NCI-H510A (cell line): ENCODE measurements at places on chromosomes 2 and 18.

DNA sequence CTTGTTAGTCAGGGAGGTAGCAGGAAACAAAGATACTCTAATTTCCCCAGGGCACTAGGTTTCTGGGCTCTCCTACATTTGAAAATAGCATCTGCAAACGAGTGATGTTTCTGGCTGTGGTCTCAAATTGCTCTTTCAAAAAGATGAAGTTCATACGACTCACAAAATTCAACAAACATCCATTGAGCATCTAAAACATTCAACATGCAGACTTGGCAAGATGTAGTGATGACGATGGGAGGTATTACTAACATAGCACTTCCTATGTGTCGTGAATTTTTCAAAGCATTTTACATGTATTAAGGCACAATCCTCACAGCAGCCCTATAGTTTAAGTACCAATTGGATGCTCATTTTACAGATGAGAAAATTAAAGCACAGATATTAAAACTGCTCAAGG lies 5.2 kb downstream of the CCBE1 start:
- no peak for DNase-seq

GRCh38 chr2:75495862-75496261 lies 64.9 kb downstream of the EVA1A start:
- no peak for DNase-seq

GRCh38 chr2:43754180-43754579 lies 19.7 kb upstream of the DYNC2LI1 start:
- DNase-seq: peak; percentile 14

- DNase-seq: no peak
Measured at GRCh38 chr18:24802456-24802855, 342.0 kb downstream of the HRH4 start.

DNA sequence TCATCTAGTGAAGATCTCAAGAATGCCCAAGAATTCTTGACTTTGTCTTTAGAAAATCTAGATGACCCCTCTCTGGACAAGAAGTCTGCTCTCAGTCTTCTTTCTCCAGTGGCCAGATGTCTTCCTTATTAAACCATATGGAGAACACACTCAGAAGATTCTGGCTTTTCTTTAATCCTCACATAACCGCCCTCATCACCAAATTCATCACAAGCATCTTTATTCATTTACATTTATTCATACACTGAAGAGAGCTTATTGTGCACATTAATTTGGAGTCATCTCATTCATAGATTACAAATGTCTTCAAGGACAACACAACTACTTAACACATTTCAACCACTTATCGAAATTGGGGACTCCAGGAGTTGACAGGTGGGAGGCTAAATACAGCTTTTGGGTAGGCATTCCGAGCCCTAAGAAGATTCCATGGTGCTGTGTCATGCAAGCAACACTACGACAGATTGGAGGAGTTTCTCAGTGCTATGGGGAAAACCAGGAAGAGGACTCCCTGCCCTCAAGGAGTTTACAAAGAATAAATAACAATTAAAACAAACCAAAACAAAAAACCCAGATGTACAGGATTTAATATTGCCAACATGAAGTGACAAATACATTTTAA lies 64.8 kb upstream of the LCLAT1 start:
- DNase-seq: no peak

GRCh38 chr2:132479155-132479554 lies 62.5 kb downstream of the GPR39 start:
- DNase-seq: no peak

DNA sequence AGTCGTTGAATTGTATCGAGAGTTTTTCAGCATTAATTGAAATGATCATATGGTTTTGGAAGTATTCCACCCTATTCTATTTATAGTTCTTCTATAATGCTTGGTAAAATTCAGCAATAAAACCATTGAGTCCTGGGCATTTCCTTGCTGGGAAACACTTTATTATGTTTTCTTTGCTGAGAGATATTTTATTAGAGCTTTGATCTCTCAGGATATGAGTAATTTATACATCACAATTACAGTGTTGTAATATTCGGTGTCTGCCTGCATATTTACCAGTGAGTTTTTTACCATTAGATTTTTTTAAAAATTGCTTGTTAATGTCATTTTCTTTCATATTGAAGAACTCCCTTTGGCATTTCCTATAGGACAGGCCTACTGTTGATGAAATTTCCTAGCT lies 402.7 kb upstream of the FSIP2 start:
- DNase-seq: no peak

DNA sequence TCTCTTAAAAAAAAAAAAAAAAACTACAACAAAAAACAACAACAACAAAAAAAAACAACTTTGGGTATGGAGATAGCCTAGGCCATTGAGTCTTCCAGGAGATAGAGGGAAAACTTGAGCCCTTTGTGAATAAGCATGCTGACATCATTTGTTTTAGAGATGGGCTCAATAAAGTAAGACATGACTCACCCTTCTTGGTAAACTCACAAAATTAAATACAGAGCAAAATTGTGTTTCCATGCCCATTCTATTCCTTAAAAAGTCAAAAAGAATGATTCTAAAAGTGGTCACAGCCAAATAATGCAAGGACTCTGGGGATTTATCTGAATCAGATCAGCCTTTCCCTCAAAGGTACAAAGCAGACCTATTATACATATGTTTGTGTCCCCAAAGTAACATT lies 117.4 kb downstream of the ETAA1 start:
- DNase-seq: no peak

GRCh38 chr18:57026316-57026715 lies 120.6 kb upstream of the BOD1L2 start:
- DNase-seq: no peak

DNA sequence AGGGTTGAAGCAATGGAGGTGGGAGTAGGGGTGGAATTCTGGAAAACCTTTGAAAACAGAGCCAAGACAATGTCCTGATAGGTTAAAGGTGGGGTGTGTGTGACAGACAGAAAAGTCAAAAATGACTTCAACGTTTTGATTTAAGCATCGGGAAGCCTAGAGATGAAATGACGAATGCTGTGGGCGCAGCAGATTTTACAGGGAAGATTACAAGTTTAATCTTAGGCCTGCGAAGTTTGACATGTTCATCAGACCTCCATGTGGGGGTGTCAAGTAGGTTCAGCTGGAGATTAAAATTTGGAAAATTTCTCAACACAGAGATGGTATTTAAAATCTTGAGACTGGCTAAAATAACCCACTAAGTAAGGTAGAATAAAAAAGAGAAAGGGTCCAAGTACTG lies 453.3 kb downstream of the TXNL1 start:
- no peak for DNase-seq

DNA sequence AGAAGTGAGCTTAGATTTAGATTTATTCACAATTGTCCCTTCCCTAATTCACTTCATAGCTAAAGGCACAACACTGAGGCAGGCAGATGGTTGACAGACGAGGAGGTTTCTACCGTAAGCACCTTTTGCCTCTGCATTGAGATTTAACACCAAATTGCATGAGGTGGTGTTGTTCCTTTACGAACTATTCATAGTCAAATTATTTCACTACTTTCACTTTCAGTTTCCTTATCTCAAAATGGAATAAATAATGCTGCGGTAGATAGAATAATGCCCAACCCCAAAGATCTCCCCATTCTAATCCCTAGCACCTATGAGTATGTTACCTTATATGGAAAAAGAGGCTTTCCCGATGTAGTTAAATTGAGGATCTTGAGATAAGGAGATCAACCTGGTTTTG lies 58.9 kb upstream of the LINC00305 start:
- no peak for DNase-seq

- DNase-seq: no peak
Measured at GRCh38 chr18:50422286-50422898, 47.5 kb downstream of the SKA1 start.

- no peak for DNase-seq
Measured at GRCh38 chr2:168926621-168927386, 25.7 kb downstream of the G6PC2 start.

GRCh38 chr2:118490330-118490729 lies 357.1 kb downstream of the EN1 start:
- no peak for DNase-seq

GRCh38 chr2:38713338-38713737 lies 37.8 kb downstream of the SRSF7 start:
- DNase-seq: no peak

DNA sequence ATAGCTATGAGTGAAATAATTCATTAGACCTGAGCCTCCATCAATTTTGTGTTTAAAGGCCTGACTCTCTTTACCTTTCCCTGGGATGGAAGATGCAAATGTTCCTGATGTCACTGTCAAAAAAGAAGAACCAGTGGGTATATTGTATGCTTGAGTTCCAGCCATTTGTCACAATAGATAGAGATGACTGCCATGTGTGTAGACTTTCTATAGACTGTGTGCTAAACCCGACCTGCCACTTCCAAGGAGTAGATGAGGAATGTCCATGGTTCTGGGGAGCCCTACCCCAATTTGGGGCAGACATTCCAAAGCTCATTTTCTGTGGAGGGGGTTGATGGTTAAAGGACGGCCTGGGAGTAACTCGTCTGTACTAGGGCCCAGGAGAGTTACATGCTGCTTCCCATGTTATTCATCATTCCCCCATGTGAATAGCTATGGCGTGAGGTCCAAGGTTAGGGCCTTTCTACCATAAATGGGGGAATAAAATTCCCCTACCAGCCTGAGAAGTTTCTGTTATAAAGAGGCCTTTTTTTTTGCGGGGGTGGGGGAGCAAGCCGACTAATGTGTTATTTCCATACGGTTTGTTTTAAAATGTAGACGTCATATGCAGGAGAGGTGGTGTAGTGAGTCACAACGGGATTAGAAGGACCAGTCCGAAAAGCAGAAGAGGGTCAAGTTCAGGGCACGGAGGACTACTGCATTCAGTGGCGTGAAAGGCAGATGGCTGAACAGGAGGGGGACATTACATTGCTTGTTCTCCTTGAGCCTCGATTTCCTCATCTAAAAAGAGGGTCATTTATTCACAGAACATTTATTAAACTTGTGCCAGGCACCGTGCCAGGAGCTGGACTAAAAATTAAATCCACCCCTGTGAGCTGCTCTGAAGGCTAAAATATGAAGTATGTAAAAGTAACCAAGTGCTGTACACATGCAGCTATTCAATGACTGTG lies 24.0 kb downstream of the IL1B start:
- no peak for DNase-seq

GRCh38 chr2:74620671-74621070 lies 27.5 kb downstream of the M1AP start:
- DNase-seq: no peak

GRCh38 chr2:65545837-65546805 lies 113.7 kb upstream of the SPRED2 start:
- no peak for DNase-seq
